Retina (tissue), 1 donor: ENCODE measurements at places on chromosomes 3 and 15.

- peak; percentile 55 for DNase-seq
These were observed 127.4 kb upstream of the ABHD17C start for GRCh38 chr15:80567721-80568157.

DNA sequence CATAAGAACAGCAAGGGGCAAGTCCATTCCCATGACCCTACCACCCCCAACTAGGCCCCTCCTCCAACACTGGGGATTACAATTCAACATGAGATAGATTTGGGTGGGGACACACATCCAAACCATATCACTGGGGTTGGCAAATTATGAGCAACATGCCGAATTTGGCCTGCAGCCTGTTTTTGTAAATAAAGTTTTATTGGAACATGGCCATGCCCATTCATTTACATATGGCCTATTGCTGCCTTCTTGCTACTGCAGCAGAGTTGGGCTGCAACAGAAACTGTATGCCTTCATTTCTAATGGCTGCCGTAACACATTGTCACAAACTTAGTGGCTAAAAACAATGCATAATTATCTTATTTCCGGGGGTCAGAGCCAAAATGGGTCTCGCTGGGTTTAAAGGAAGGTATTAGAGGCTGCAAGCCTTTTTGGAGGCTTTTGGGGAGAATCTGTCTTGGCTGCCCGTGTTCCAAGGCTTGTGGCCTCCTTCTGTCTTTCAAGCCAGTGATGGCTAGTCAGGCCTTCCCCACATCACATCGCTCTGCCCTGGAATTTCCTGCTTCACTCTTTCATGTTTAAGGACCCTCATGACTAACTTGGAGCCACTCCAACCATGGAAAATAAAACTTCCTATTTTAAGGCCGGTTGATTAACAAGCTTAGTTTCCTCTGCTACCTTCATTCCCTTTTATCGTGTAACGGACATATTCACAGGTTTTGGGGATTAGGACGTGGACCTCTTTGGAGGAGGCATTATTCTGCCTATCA is 428.5 kb upstream of the PROK2 start:
- no peak for DNase-seq

- no peak for DNase-seq
These were observed 87.9 kb upstream of the SLC24A5 start for GRCh38 chr15:48032911-48033310.

GRCh38 chr3:187889601-187890404 is 144.5 kb upstream of the BCL6 start:
- no peak for DNase-seq

GRCh38 chr3:67123914-67124313 is 125.8 kb downstream of the KBTBD8 start:
- peak; percentile 27 for DNase-seq

- DNase-seq = no peak
These were observed 44.4 kb upstream of the PSMD6 start for GRCh38 chr3:64067506-64068346.

- no peak for DNase-seq
These were observed 19.4 kb upstream of the PRR20G start for GRCh38 chr3:127307112-127307835.

- no peak for DNase-seq
These were observed 189.3 kb downstream of the OPA1 start for GRCh38 chr3:193782276-193782647.

DNA sequence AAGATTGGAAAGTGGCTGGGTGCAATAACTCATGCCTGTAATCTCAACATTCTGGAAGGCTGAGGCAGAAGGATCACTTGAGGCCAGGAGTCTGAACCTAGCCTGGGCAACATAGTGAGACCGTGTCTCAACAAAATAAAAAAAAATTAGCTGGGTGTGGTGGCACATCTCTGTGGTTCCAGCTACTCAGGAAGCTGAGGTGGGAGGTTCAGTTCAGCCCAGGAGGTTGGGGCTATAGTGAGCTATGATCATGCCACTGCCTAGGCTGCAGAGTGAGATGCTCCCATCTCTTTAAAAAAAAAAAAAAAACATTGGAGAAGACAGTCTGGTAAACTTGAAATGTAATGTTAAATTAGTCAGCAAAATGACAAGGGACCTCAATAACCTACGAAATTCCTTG is 57.9 kb downstream of the STAG1 start:
- DNase-seq = no peak

- peak; percentile 77 for DNase-seq
These were observed 1.2 kb upstream of the ADCY5 start for GRCh38 chr3:123449997-123450604.

- peak; percentile 27 for DNase-seq
These were observed 225.9 kb upstream of the CD96 start for GRCh38 chr3:111315930-111316587.

DNA sequence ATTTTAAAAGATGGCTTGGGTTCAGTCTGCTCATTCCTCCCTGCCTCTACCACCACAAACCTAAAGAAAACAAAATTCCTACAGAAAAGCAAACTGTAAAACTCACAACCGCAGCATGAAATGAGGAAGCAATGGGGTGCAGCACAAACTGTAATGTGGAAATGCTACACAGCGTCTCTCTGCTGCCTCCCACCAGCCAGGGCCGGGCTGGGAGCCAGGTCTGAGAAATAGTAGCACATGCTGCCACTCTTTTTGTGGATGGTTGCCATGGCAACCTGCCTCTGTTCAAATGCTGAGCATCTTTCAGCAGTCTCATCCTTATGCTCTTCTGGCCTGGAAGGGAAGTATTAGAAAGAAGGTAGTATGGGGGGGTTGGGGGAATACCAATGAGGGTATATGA is 55.4 kb downstream of the EOMES start:
- DNase-seq = peak; percentile 29

- DNase-seq = no peak
These were observed 368.1 kb downstream of the ULK4 start for GRCh38 chr3:41593774-41594173.
